ENCODE measurements at places on chromosomes 1 and 21. TPM values are rescaled to one million over a fixed set of nuclear protein-coding genes. Genes with fewer than 3 reads are reported as not detected.

Gene BNIPL
- total RNA-seq, result 0.07 TPM

Gene LAD1
- total RNA-seq, result not detected

Gene ACOT11
- total RNA-seq, result 3.2 TPM

Gene PLEKHN1
- total RNA-seq, result 0.46 TPM

Gene IQCC
- total RNA-seq, result 1.2 TPM

Gene IFNGR2
- 63.6 TPM for total RNA-seq

Gene CFAP410
- total RNA-seq, result 9.6 TPM

Gene SSX2IP
- total RNA-seq, result 12.3 TPM

Gene RER1
- 88.8 TPM for total RNA-seq

Gene CDC7
- 5.6 TPM for total RNA-seq
